ENCODE measurements at places on chromosomes 13 and 19.

- no peak for DNase-seq
Measured at GRCh38 chr13:112735791-112736190, 46.0 kb downstream of the ATP11A start.

DNA sequence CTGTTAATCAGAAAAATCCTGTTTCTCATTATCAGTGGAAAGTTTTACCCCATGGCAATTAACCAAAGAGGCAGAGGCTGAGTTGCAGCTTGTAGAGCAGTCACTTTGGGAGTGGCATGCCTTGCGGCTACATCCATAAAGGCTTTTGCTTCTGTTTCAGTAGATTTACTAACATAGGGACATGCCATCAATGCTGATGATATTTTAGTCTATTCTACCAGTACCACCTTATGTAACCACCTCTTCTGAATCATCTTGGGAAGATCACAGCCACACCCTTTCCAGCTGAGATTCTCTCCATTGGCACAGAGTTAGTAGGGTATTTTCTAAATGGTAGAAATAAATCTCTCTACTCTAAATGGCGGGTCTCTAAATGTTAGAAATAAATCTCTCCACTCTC is 37.5 kb downstream of the POSTN start:
- DNase-seq: no peak

DNA sequence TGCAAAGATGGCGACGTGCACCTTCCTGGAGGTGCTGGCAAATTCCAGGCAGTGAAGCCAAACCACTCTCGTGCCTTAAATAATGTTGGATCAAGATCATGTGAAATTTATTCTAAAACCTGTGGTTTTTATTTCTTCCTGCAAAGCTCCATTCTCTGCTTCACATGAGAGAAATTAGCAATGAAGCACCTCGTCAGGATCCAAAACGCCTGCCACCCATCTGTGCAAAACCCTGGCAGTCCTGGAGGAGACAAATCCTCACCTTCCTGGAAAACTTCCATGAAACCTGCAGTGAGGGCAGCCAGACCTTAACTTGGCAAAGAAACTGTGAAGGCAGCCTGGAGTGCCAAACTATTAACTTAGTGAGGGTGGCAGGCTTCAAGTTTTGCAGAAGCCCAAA is 47.6 kb downstream of the CHST8 start:
- no peak for DNase-seq

GRCh38 chr13:35833608-35834275 is 297.4 kb downstream of the DCLK1 start:
- no peak for DNase-seq

DNA sequence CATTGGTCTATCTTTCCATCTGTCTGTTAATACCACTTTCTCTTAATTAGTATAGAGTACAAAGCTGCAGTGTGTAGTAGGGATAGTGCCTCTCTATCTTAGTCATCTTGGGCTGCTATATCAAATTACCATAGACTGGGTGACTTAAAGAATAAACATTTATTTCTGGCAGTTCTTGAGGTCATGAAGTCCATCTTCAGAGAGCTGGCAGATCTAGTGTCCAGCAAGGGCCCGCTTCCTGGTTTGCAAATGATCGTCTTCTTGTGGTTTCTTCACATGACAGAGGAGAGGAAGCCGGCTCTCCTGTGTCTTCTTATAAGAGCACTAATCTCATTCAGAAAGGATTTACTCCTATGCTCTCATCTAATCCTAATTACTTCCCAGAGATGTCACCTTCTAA is 6.1 kb downstream of the ZNF700 start:
- peak; percentile 44 for DNase-seq

- peak; percentile 14 for DNase-seq
Measured at GRCh38 chr19:8575467-8575997, 1.7 kb downstream of the MYO1F start.

DNA sequence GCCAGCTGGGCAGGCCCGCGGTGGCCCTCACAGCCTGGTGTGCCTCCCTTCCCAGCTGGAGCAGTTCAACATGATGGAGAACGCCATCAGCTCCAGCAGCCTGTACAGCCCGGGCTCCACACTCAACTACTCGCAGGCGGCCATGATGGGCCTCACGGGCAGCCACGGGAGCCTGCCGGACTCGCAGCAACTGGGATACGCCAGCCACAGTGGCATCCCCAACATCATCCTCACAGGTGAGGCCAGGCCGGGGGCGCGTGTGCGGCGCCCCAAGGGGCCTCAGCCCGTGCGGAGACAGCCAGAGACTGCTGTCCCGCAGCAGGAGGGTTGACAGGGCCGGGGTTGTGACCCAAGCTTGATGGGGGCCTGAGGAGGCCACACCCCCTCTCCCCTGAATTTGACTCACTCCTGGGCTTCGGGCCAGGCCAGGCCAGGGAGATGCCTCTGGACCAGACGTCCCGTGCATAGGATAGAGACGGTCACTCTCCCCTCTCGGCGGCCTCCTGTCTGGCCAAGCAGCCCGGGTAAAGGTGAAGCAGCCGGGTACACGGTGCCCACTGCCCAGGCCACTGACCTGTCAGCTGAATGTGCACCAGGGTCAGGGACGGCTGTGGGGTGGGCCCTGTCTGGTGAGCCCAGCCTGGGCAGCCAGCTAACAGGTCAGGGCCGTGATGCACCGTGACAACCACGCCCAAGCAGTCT is 15.4 kb downstream of the COMP start:
- DNase-seq: peak; percentile 64

Data from HT1080 (cell line).